ENCODE measurements at places on chromosomes 7 and 10. TPM values are rescaled to one million over a fixed set of nuclear protein-coding genes. Genes with fewer than 3 reads are reported as not detected.

OPTN gene
- 104 TPM for total RNA-seq

HTR5A gene
- not detected for total RNA-seq

CALHM1 gene
- not detected for total RNA-seq

AMPH gene
- total RNA-seq: 2.0 TPM

TAS2R41 gene
- not detected for total RNA-seq

ASAH2 gene
- total RNA-seq: 5.4 TPM

NODAL gene
- not detected for total RNA-seq

CTAGE4 gene
- total RNA-seq: 2.5 TPM

ACTR3C gene
- 8.7 TPM for total RNA-seq

EZH2 gene
- 19.2 TPM for total RNA-seq

NUTM2E gene
- 0.86 TPM for total RNA-seq

KLF14 gene
- total RNA-seq: 0.55 TPM

CFAP43 gene
- total RNA-seq: 1.6 TPM

PON1 gene
- total RNA-seq: 3.0 TPM

SLC26A3 gene
- total RNA-seq: 4.7 TPM

STEAP4 gene
- total RNA-seq: 1.2 TPM

TMEM196 gene
- total RNA-seq: 0.68 TPM

EN2 gene
- total RNA-seq: 0.94 TPM

RBP4 gene
- total RNA-seq: 30.3 TPM

HOXA9 gene
- total RNA-seq: 4.1 TPM

LIPJ gene
- total RNA-seq: 0.29 TPM

PDZD8 gene
- total RNA-seq: 31.7 TPM

KLF6 gene
- 117 TPM for total RNA-seq

GNGT1 gene
- not detected for total RNA-seq

EBF3 gene
- 26.1 TPM for total RNA-seq

SHTN1 gene
- total RNA-seq: 18.2 TPM

SLC18A3 gene
- 6.2 TPM for total RNA-seq

ENKUR gene
- 1.6 TPM for total RNA-seq

OPN4 gene
- total RNA-seq: not detected

DNAJC12 gene
- total RNA-seq: 15.7 TPM

RASSF4 gene
- 22.7 TPM for total RNA-seq
